ENCODE measurements at places on chromosomes 16 and 17. TPM values are rescaled to one million over a fixed set of nuclear protein-coding genes. Genes with fewer than 3 reads are reported as not detected.

DNA sequence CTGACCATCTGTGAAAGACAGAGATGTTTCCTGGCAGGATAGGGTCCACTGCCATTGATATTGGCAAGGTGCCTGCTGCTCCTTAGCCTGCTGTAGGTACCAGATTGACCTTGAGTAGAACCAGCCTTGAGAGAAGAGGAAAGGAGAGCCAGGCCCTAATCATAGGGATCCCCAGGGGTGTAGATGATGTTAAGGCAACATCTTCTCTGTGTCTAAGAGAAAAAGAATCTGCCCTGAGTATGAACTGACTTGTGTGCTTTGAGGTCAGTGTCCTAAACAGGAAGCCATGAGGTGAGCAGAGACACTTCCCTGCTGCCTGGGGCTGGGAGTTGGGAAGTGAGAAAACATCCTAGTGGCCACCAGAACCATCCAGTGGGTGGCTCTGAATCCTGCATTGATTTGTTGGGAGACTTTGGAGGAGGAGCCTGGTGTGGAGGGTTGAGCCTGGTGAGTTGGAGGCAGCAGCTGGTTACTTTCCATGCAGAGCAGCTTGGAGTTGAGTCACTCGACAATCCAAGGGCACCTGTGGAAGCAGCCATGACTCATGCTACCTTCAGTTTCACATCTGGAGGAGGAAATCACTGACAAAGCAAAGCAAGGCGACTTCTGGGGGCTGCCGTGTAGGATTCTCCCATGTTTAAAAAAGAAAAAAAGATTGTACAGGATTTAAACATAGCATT, 47.8 kb downstream of the BMERB1 start:
- no peak for DNase-seq
- H3K4me1 ChIP-seq: no peaks in the 10 kb centered on the region
- H3K4me3 ChIP-seq: no peak overlapping the region
- H3K36me3 ChIP-seq: no peaks in the 10 kb centered on the region
- no peak overlapping the region for H3K27ac ChIP-seq

DNA sequence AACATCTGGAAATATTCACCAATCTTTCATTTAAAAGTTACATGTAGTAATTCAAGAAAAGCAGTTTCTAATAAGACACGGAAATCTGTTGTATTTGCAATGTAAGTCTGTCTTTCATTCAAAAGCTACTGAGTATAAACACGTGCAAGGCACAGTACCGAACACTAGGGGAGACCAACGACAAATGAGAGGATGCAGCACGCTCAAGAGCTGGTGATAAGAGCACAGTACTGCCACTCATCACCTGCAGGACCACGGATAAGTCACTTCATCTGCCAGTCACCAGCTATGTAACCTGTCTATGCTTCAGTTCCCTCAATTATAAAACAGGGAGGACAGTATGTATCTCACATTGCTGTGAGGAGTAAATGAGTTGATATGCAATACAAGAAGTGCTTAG, 67.1 kb downstream of the CLEC18A start:
- no peaks in the 10 kb centered on the region for H3K4me1 ChIP-seq
- no peaks in the 10 kb centered on the region for H3K36me3 ChIP-seq
- H3K27ac ChIP-seq: no peak overlapping the region
- no peak overlapping the region for H3K4me3 ChIP-seq
- no peaks in the 10 kb centered on the region for H3K27me3 ChIP-seq

GRCh38 chr17:36598951-36599401, 2.4 kb upstream of the MRM1 start:
- H3K27ac ChIP-seq: no peak overlapping the region
- DNase-seq: no peak
- no peak overlapping the region for H3K4me3 ChIP-seq
- H3K4me1 ChIP-seq: peaks cover 11% of the 10 kb centered on the region
- no peaks in the 10 kb centered on the region for H3K27me3 ChIP-seq

- H3K27ac ChIP-seq: no peak overlapping the region
- H3K4me1 ChIP-seq: no peaks in the 10 kb centered on the region
- no peak overlapping the region for H3K4me3 ChIP-seq
- DNase-seq: no peak
- H3K27me3 ChIP-seq: no peaks in the 10 kb centered on the region
- no peaks in the 10 kb centered on the region for H3K36me3 ChIP-seq
These were observed 102.6 kb upstream of the CREBBP start for GRCh38 chr16:3983081-3983520.

GRCh38 chr17:13076905-13077304, 59.1 kb upstream of the ELAC2 start:
- H3K27me3 ChIP-seq: no peaks in the 10 kb centered on the region
- H3K4me3 ChIP-seq: no peak overlapping the region
- no peak overlapping the region for H3K27ac ChIP-seq

GRCh38 chr17:80246266-80246681, 14.4 kb upstream of the RNF213 start:
- H3K27ac ChIP-seq: no peak overlapping the region
- DNase-seq: no peak
- H3K4me1 ChIP-seq: no peaks in the 10 kb centered on the region

DNA sequence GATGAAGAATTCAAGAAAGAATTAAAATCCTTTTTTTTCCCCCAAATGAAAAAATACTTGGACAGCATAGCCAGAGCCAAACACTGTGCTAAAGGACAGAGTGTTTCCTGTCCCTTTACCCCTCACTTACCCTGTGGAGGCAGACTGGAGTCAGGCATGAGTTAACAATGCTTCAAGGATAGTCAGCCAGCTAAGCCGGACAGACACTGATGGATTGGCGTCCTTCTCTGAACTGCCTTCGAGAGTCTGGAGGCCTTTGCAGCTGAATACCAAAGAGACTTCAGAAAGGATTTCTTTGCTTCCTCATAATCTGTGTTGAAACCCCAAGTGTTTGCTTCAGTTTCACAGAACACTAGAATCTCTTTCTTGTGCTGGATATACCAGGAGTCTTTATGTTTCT, 4.6 kb downstream of the METTL9 start:
- no peaks in the 10 kb centered on the region for H3K27me3 ChIP-seq
- no peak overlapping the region for H3K27ac ChIP-seq
- DNase-seq: no peak
- H3K4me3 ChIP-seq: no peak overlapping the region
- peaks cover 13% of the 10 kb centered on the region for H3K4me1 ChIP-seq

- DNase-seq: no peak
- H3K4me1 ChIP-seq: no peaks in the 10 kb centered on the region
- peaks cover 2% of the 10 kb centered on the region for H3K27me3 ChIP-seq
- no peak overlapping the region for H3K27ac ChIP-seq
These were observed 46.6 kb downstream of the NOG start for GRCh38 chr17:56640116-56640515.

GRCh38 chr17:56891751-56892150, 22.1 kb downstream of the TRIM25 start:
- H3K4me3 ChIP-seq: no peak overlapping the region
- peaks cover 6% of the 10 kb centered on the region for H3K4me1 ChIP-seq
- H3K27me3 ChIP-seq: no peaks in the 10 kb centered on the region
- H3K36me3 ChIP-seq: peaks cover 49% of the 10 kb centered on the region

GRCh38 chr17:68941761-68942160, 13.4 kb downstream of the ABCA8 start:
- no peak overlapping the region for H3K4me3 ChIP-seq
- no peak for DNase-seq
- no peaks in the 10 kb centered on the region for H3K4me1 ChIP-seq
- H3K27ac ChIP-seq: no peak overlapping the region

DNA sequence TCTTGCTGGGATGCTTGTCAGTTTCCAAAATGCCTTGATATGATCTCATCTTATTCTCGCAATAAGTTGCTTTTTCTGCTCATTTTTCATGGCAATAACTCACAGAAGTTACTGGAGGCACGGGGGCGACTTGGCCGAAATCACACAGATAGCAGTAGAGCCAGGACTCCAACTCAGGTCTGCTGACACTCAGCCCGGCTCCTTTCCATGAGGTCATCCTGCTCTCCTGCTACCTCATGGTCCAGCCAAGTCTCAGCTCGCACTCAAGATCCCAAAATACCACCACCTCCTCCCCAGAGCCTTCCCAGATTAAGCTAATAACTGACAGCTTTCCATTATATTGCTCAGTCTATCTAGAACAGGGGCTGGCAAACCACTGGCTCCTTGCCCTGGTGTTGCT, 269.5 kb downstream of the MAP2K4 start:
- H3K27ac ChIP-seq: no peak overlapping the region
- H3K27me3 ChIP-seq: no peaks in the 10 kb centered on the region
- H3K36me3 ChIP-seq: no peaks in the 10 kb centered on the region
- no peak overlapping the region for H3K4me3 ChIP-seq
- no peaks in the 10 kb centered on the region for H3K4me1 ChIP-seq

DNA sequence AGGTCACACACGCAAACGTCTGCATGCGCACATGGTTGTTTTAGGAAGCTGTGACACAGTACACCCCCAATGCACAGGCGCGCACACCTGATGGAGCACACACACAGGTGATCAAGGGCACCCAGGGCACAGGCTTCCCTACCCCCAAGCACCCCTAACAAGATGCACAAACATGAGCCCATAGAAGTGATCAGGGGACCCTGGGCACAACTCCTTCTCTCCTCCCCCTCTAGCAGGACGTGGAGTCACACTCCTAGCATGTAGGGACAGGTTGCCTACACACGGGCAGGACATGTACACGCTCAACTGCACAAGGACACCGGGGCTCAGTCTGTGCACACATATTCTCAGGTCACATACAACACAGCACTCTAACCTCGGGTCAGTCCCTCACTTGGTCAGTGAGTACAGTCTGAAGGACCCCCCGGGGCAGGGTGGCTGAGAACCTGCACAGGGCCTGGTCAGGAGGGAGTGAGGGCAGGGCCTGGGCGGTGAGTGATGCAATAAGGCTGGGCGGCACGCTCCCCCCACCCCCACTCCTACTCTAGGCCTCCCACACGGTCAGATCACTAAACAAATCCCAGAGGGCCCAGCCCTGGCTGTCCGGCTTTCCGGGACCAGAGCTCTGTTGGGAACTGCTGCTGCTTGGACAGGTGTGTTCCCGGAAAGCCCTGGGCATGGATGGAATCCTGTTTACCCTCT, 751 bp upstream of the DOC2B start:
- peaks cover 5% of the 10 kb centered on the region for H3K27me3 ChIP-seq
- no peaks in the 10 kb centered on the region for H3K36me3 ChIP-seq
- H3K4me1 ChIP-seq: peaks cover 3% of the 10 kb centered on the region
- no peak overlapping the region for H3K27ac ChIP-seq

DNA sequence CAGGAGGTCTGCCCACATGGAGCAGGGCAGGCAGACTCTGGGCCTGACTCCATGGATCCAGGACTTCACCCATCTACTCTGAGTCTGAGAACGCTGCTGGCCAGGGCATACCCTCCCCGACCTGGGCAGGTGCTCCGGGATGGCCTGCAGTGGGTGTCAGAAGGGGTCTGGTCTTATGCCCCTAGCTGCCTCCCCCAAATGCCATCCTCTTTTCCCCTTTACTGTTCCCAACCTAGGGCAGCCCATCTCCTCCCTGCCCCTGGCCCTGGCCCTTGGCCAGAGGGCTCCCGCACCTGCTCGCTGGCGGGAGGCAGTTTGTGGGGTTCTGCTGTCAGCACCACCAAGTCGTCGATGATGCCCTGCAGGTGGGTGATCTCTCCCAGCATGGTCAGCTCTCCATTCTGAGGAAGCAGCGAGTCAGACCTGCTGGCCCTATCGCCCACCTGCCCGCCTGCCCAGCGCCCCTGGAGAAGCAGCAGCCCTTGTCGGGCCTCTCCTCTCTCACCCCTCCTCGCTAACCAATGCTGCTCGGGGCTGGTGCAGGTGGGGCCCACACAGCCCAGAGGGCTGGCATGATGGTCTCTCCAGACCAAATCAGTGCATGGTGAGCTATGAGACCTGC, 8.2 kb downstream of the MTSS2 start:
- H3K27ac ChIP-seq: no peak overlapping the region
- H3K36me3 ChIP-seq: no peaks in the 10 kb centered on the region
- H3K4me3 ChIP-seq: no peak overlapping the region
- H3K4me1 ChIP-seq: no peaks in the 10 kb centered on the region

GRCh38 chr16:31334934-31335333, 20.0 kb upstream of the ITGAX start:
- H3K4me1 ChIP-seq: no peaks in the 10 kb centered on the region
- H3K27ac ChIP-seq: no peak overlapping the region
- H3K36me3 ChIP-seq: no peaks in the 10 kb centered on the region

CHAD gene
- not detected for total RNA-seq

CSH2 gene
- total RNA-seq: not detected

Data from GM12878 (cell line).